Immature natural killer cell (primary cell): ENCODE measurements at places on chromosomes 13 and 19.

- no peak overlapping the region for H3K27ac ChIP-seq
- DNase-seq: peak; percentile 68
- no peaks in the 10 kb centered on the region for H3K36me3 ChIP-seq
- H3K4me3 ChIP-seq: peak overlapping the region; percentile 79
- H3K27me3 ChIP-seq: peaks cover 16% of the 10 kb centered on the region
- H3K4me1 ChIP-seq: peaks cover 8% of the 10 kb centered on the region
Observed at GRCh38 chr19:2494447-2495129, 18.7 kb downstream of the GADD45B start.

- peak overlapping the region; percentile 7 for H3K4me3 ChIP-seq
- no peak for DNase-seq
- H3K27me3 ChIP-seq: peaks cover 7% of the 10 kb centered on the region
- peaks cover 4% of the 10 kb centered on the region for H3K4me1 ChIP-seq
Observed at GRCh38 chr19:2719920-2720776, 1.0 kb downstream of the DIRAS1 start.

DNA sequence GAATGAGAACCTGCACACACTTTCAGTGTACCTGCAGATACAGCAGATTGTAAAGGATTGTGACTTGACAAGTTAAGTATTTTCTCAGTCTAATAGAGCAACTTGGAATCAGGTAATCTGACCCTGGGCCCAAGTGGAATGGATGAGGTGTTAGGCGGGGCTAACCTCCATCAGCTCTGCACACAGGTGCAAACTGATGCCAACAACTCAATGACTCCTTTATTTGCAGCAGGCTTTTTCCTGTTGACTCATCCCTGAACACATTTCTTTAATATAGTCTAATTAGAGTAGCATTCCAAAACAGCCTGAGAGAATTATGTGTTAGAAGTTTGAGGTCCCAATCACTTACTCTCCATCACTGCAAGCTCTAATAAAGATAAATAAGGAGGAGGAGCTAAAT is 48.8 kb downstream of the TPT1 start:
- H3K27ac ChIP-seq: no peak overlapping the region
- H3K4me3 ChIP-seq: no peak overlapping the region
- no peaks in the 10 kb centered on the region for H3K27me3 ChIP-seq
- H3K4me1 ChIP-seq: peaks cover 13% of the 10 kb centered on the region
- no peak for DNase-seq

GRCh38 chr19:50820549-50821247 is 2.9 kb downstream of the KLK1 start:
- no peak overlapping the region for H3K27ac ChIP-seq
- no peak overlapping the region for H3K4me3 ChIP-seq
- peaks cover 23% of the 10 kb centered on the region for H3K27me3 ChIP-seq
- DNase-seq: no peak

DNA sequence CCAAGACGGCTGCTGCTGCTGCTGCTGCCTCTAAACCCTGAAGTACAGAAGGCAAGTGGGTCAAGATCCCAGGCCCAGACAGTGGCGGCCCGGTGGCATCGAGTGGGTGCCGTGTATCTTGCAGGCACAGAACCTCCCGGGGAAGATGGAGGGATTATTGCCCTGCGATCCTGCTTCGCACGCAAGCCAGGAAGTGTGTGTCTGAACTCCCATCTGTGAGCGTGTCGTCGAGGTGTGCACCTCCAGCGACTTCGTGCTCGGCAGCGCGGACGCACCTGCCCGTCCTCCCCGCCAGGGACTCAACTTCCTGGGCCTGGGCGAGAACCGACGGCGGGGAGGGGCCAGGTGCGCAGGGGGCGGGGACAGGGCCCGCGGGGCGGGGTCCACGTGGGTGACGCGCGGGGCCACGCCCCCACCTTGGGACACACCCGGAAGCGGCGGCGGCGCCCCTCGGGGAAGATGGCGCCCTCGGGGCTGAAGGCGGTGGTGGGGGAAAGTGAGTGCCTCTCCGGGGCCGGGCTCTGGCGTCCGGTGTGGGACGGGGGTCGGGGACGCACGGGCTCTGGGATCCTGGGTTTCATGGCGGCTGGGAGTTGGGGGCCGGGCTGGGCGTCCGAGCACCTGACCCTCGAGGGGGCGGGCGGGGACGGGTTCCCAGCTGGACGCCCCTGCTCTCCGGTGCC is at the start of gene STXBP2:
STXBP2 (plus strand) TSS at position 420 of the 683 bp plus-strand sequence; CDS start at position 460, 40 bp downstream.
- peak within 1 kb of the TSS; percentile 92 for H3K27ac ChIP-seq
- H3K4me1 ChIP-seq: peaks cover 38% of the 10 kb centered on the region
- peak within 1 kb of the TSS; percentile 87 for H3K4me3 ChIP-seq

DNA sequence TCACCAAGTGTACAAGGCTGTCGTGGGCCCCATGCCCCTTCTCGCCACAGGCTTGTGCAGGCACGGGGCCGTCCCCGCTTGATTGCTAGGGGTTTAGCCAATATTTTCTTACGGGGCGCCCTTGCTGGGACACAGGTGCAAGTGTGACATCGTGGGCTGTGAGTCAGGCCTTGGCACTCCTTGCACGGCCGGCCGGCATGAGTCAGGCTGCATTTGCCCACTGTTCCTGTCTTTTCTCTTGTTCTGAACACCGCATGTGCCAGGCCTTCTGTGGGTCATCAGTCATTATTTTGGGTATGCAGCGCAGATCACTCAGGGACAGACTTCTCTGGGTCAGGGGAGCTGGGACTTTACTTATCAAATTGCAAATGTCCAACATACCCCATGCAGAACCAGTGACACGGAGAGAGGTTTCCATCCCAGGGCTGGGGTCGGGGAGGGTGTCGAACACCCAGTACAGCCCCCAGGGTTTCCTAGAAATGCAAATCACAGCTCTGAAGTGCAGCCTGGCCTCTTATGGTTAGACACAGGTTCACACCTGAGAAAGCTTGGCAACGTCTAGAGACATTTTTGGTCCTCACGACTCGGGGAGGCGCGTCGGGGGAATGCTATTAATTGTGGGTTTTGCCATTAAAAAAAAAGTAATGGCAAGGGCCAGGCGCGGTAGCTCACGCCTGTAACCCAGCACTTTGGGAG is 22.5 kb upstream of the KLF2 start:
- no peaks in the 10 kb centered on the region for H3K27me3 ChIP-seq
- no peak overlapping the region for H3K4me3 ChIP-seq
- no peaks in the 10 kb centered on the region for H3K4me1 ChIP-seq

DNA sequence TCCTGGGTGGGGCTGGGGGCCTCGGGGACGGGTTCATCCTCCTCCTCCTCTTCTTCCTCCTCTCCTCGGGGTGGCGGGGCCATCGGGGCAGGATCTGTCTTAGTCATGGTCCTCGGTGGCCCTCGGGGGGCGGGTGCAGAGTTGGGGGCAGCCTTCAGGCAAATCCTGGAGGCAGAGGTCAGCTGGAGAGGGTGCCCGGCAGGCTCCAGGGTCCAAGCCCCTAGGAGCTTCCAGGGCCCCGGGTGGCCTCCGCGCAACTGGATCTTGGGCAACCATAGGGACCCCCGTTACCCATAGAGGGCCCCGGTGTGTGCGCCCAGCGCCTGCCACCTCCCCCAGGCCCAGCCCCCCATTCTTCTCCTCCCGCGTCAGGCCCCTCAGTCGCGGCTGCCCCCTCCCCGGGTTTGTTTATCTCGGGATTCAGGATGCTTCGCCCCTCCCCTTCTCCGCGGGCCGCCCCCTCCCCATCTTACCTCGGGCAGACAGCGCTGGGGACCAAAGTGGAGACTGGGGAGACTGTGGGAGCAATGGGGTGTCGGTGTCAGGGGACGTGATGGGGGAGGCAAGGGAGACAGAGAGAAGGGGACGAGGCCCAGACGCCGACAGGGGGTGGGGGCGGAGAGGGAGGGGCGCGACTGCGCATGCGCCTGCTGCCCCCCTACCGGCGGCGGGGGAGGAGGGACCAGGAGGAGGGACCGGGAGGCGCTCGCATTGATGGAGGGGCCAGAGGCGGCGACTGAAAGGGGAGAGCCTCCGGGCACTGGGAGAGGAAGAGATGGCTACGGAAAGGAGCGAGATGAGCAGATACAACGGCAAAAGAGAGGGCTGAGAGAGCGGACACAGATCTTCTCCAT is at the start of gene CLIP3:
CLIP3 (minus strand) TSS at position 623 of the 854 bp plus-strand sequence; CDS start at position 107, 516 bp downstream.
- no peaks in the 10 kb centered on the region for H3K27me3 ChIP-seq
- H3K4me1 ChIP-seq: peaks cover 17% of the 10 kb centered on the region
- H3K4me3 ChIP-seq: peak within 1 kb of the TSS; percentile 21
- peaks cover 5% of the 10 kb centered on the region for H3K36me3 ChIP-seq

DNA sequence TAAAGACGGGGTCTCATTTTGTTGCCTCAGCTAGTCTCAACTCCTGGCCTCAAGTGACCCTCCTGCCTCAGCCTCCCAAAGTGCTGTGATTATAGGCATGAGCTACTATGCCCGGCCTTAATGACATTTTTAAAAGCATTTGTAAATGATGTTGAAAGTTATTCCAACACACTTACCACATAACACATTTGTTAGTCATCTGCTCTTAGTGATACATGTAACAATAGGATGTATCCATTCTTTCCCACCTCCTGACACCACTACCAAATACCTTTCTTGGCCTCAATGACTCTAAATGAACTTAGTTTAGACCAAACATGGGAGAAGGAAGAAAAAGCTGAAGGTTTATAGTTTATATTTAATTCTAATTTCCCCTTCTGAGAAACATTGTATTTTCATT is 59.8 kb upstream of the MEDAG start:
- H3K36me3 ChIP-seq: no peaks in the 10 kb centered on the region
- no peak overlapping the region for H3K4me3 ChIP-seq
- H3K27ac ChIP-seq: peak overlapping the region; percentile 42
- no peak for DNase-seq
- no peaks in the 10 kb centered on the region for H3K4me1 ChIP-seq

DNA sequence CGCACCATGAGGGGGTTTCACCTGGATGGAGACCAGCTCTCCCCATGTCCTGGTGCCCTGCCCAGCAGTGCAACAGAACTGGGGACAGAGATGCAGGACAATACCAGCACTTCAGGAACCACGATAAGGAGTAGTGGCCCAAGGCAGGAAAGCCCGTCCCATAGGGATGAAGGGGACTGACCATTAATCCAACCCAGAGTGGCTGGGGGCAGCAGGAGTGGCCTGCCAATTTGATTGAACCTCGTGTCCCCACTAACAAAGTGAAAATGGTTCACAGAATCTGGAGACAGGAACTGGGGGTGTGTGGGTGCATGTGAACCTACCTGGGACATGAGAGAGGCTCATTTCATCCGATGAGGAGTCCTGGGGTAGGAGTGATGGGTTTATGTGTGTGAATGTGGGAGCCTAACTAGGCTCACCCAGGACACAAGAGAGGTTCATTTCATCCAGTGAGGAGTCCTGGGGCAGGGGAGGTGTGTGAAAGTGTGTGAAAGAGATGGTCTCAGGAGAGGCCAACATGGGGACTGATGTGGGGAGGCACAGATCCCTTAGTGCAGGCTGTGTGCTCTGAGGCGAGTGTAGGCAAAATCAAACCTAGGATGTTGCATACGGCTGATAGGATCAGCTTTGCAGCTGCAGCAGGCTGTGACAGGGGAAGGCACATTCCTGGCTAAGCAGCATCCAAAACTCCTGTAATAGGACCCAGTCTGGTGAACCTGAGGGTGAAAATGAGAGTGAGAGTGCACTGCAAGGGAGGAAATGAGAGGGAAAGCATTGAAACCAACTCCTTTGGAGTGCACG is 98.2 kb downstream of the ZNF429 start:
- H3K27me3 ChIP-seq: peaks cover 7% of the 10 kb centered on the region
- peak overlapping the region; percentile 95 for H3K27ac ChIP-seq
- H3K4me3 ChIP-seq: peak overlapping the region; percentile 93
- no peaks in the 10 kb centered on the region for H3K36me3 ChIP-seq
